Ovary (tissue), 10 donors: ENCODE measurements at places on chromosomes 12 and 14.

DNA sequence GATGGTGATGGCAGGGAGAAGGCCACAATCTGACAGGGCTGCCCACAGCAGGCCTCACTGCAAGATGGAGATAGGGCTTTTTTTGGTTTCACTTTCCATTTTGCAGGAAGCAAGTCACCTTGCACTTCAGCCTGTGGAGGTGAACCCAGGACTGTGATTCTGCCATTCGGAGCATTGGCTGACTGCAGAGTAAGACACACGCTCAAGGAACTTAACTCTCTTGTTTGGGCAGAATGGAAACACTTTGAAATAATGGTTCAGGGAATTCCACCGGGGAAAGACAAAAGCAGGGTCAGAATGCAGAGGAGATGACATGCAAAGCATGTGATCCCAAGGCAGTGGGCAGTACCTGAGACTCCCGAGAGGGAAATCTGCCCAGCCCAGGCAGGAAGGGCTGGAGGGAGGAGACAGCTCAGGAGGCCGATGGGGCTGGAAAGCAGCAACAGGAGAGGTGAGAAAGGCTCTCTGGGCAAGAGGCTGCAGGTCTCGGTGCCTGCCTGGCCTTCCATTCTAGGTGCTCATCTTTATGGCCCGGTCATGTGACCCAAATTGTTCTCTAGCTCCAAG lies 58.7 kb upstream of the PRMT8 start:
- H3K36me3 ChIP-seq, result no peaks in the 10 kb centered on the region
- no peaks in the 10 kb centered on the region for H3K4me1 ChIP-seq
- H3K4me3 ChIP-seq, result no peak overlapping the region
- no peak overlapping the region for H3K27ac ChIP-seq

DNA sequence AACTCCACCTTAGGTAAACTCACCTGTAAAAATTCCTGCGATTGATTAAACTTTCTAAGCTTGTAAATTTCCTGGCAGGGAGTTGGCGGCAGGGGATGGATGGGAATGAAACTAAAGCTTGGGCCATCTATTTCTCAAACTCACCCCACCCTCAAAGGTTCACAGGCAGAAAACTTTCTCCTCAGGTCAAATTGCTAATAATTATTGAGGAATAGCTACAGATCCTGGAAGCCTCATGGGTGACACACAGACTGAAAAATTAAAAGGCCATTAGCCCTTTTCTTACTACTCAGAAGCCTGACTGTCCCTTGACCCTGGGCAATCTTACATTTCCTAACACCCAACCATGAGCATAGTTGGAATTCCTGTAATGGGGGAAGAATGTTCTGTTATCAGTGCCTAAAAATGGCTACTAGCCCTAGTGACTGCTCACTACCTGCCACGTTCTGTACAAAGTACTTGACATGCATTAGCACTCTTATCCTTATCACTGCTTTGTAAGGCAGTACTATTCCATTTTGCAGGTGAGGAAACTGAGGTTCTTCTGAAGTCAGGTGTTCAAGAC lies 12.4 kb upstream of the SYNDIG1L start:
- H3K4me1 ChIP-seq, result no peaks in the 10 kb centered on the region
- no peak overlapping the region for H3K4me3 ChIP-seq
- no peaks in the 10 kb centered on the region for H3K36me3 ChIP-seq
- H3K27ac ChIP-seq, result no peak overlapping the region
- no peaks in the 10 kb centered on the region for H3K27me3 ChIP-seq

DNA sequence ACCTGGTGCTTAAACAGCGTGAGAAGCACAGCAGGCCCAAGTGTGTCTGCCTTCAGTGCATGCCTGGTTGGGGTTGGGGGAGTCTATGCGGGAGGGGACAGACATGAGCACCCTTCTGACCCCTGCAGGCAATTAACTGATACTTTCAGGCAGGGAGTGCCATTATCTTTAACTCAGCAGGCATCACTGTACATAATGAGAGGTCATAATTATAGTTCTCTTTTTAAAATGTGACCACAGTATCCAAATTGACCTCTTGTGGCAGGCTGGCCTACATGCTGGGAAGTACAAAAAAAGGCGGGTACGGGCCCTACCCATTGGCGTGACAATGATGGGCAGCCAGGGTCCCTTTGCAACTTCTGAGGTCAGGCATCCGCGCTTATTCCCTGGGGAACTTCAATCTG lies 209.1 kb downstream of the FOXN3 start:
- H3K36me3 ChIP-seq, result no peaks in the 10 kb centered on the region
- H3K27ac ChIP-seq, result no peak overlapping the region
- no peak overlapping the region for H3K4me3 ChIP-seq
- DNase-seq, result no peak
- no peaks in the 10 kb centered on the region for H3K27me3 ChIP-seq

DNA sequence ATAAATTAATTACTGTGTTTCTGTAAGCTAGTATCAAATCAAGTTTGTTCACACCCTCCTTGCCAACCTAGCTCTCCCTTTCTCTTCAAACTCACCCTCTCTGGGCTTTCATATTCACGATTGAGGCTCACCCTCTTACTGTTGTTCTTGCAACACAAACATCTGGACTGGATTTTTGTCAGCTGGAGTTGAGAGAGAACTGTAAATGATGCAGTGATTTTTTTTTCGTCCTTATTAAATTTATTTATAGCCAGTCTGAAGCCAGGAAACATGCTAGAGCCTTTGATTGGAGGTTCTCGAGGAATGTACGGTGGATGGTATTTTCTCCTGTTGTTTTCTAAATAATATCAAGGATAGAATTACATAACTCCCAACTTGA lies 485.1 kb downstream of the ZFP36L1 start:
- no peak for DNase-seq
- H3K27me3 ChIP-seq, result no peaks in the 10 kb centered on the region
- no peak overlapping the region for H3K27ac ChIP-seq

- H3K4me1 ChIP-seq, result peaks cover 1% of the 10 kb centered on the region
- H3K27ac ChIP-seq, result no peak overlapping the region
- no peaks in the 10 kb centered on the region for H3K36me3 ChIP-seq
- DNase-seq, result no peak
Observed at GRCh38 chr14:58428118-58428683, 682 bp downstream of the KIAA0586 start.

DNA sequence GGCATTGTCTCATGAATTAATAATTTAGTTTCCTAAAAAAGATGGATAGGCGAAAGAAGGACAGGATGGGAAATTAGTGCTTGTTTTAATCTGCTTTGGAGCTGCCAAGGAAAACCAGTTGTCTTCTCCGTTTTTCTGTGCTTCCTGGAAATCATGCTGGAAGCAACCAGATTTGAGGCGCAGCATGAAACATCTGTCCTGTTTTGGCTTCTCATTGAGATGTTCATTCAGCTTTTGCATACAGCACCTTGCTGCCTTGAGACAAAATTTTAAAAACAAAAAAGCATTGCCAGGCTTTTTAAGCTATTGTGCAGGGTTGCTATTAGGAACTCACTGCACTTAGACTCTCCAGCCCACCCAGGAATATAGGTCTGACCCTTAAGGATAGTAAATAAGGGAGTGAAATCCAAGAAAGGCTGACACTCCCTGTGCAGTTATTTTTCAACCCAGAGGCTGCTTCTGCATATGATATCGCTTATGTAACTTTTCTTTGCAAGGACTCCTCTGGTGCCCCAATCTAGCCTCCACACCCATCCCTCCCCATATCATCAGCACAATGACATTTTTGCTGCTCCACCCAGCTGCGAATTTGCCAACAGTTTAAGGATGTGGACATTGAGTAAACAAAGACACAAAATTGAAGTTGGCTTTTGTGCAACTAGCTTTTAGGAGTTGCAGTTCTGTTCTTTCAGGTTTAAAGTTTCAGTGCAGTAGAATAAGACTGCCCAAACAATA lies 46.9 kb upstream of the MDM1 start:
- H3K27ac ChIP-seq, result no peak overlapping the region
- no peaks in the 10 kb centered on the region for H3K27me3 ChIP-seq
- H3K4me1 ChIP-seq, result no peaks in the 10 kb centered on the region
- no peak overlapping the region for H3K4me3 ChIP-seq

- no peaks in the 10 kb centered on the region for H3K4me1 ChIP-seq
- no peak for DNase-seq
- H3K4me3 ChIP-seq, result no peak overlapping the region
- H3K27ac ChIP-seq, result no peak overlapping the region
- H3K36me3 ChIP-seq, result no peaks in the 10 kb centered on the region
Observed at GRCh38 chr12:46209170-46209569, 59.7 kb downstream of the SLC38A1 start.
